T-helper 2 cell (primary cell): ENCODE measurements at places on chromosomes 2 and 18.

DNA sequence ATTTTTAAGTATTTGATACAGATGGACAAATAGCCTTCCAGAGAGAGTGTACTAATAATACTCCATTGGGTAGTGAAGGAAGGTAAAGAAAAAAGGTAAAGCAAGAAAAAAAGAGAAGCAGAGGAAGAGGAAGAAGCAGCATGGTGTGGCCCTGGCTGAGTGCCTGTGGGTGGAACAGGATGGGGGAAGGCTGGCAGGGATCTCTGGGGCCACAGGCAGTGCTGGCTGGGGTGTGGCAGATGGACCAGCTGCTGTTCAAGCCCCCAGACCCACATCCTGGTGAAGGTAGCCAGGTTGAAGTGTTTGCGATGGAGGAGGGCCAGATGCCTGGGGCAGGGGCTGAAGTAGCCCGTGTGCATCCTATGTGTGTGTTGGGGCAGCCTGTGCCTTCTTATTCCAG lies 79.0 kb downstream of the DYSF start:
- DNase-seq, result no peak

DNA sequence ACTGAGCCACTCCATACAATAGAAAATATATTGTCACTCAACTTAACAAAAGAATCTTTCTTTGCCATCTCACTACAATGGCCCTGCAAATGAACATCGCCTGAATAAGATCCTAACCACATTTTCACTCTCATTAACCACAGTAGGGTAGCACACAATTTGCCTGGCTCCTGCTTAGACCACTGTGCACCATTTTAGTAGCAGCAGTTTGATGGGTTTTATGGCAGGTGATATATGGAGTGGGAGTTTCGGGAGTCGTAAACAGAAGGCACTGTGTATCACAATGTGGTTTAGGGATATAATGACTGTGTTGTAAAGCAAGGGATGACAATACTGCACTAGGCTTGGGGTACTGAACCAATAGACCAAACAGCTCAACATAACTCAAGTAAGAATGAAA lies 617.4 kb downstream of the BCL11A start:
- DNase-seq, result no peak

GRCh38 chr2:190887089-190887488 lies 6.5 kb downstream of the GLS start:
- peak; percentile 39 for DNase-seq

- DNase-seq, result no peak
Measured at GRCh38 chr18:59996370-59996966, 96.7 kb downstream of the PMAIP1 start.

- no peak for DNase-seq
Measured at GRCh38 chr18:78605255-78605654, 374.4 kb upstream of the SALL3 start.

DNA sequence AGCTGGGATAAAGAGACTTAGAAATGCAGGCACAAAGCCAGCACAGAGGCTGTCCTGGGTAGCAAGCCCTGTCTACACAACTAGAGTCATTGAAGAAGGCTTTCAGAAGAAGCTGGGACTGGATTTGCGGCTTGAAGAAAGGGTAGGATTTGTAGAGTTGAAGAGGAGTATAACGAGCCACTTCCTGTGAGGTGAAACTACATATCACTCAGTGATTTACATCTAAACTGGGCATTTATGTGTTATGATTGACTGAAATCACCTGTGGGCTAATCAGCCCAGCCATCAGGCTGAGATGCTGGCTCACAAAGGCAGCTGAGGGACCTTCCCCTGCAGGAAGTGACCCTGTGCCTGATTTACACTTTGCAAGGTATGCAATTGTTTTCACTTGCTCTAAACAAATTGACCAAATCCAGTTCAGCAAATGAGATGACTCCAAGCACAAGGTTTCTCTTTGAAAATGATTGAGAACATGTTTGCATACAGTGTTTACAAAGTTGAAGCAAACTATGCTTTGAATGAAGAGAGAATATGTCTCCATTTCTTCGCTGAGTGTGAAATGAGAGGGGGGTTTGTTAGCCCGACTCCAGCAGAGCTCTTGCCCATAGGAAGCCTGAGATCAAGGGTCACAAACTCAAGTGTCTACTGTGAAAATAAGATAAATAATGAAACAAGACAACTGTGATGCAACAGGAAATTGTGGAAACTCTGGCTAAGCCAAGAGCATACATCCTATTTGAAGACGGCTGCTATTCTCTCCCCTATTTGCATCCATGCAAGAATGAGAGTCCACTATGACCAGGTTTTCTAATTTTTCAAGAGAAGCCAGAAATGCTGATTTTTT lies 69.3 kb upstream of the HK2 start:
- DNase-seq, result no peak

GRCh38 chr18:60067426-60068210 lies 167.8 kb downstream of the PMAIP1 start:
- DNase-seq, result no peak

- DNase-seq, result no peak
Measured at GRCh38 chr2:141534666-141535362, 596.0 kb downstream of the LRP1B start.

- no peak for DNase-seq
Measured at GRCh38 chr2:20584399-20585358, 66.2 kb downstream of the HS1BP3 start.

GRCh38 chr2:66237803-66238379 lies 197.0 kb upstream of the MEIS1 start:
- DNase-seq, result no peak

DNA sequence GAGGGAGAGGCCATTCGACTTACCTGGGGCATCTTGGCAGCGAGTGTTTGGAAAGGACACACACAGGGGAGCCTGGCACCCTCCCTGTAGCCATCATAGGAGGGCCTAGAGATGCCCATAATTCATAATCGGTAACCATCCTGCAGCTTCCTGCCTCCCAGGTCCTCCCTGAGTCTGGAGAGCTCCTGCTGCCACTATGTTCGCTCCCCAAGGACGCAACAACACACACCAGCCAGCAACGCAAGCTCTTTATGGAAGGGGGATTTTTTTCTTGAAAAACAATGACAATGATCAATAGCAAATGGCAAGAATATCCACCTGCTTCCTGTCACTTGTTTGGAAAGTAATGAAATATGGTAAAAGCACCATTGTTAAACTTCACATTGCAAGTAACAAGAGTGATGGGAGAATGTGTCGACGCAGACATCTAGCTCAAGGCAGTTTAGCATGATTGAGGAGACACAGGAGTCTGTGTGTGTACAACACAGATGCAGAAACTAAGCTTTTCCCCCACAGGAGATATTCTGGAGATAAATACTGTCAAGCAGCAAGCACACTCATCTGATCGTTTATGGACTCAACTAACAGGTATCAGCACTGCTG lies 24.9 kb upstream of the CREG2 start:
- no peak for DNase-seq

DNA sequence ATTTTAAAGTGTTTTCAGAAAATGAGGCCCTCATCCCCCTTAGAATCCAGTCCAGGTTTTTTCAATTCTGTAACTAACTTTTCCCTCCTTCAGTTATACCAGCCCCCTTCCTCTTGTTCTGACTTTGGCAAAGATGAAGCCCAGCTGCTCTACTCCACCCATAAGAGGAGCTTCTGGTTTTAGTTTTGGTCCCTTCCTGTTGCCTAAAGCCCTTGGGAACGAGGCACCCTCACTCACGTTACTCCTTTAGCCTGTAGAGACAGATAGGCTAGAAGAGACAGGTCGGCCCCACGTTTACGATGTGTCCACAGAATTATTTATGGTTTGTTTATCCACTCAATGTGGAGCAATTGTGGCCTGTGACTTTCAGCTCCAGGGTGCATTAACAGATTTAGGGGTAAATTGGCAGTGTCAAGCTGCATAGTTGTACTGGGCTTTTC lies 454.2 kb upstream of the TNP1 start:
- no peak for DNase-seq

DNA sequence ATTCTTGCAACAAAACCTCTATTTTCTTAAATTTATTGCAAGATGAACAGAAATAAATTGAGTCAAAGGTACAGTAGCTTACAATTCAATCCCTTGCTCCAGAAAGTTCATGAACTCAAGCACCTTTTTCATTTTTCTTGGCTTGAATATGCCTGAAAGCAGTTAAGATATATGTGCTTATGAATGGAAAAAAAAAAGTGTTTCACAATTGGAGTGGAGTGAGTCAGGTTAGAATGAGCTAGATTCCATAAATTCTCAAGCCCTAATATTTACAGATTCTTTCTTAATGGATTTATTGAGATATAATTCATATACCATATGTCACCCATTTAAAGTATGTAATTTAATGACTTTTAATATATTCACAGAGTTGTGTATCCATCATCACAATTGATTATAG lies 39.6 kb upstream of the NEMP2 start:
- DNase-seq, result no peak

DNA sequence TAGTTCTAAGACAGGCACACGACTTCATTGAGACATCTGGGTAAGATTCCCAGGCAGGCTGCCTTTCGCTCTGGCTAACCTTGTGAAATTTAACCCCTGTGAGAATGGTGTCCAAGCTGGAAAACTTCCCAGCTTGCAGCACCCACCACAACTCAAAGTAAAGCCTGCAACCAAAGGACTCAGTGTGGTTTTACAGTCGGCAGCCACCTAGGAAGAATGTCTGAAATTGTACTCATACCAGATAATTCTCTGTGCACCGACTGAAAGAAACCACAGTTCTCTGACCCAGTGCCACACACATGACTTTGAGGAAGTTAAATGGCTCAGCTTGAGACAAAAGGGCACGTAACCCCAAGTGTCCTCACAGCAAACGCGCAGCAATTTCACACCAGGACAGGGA lies 125.7 kb downstream of the RBMS1 start:
- no peak for DNase-seq
